Hypothalamus (tissue), 51 donors: ENCODE measurements at places on chromosomes 5 and 9.

- DNase-seq, result no peak
These were observed 49.1 kb downstream of the SEMA5A start for GRCh38 chr5:9496801-9497200.

DNA sequence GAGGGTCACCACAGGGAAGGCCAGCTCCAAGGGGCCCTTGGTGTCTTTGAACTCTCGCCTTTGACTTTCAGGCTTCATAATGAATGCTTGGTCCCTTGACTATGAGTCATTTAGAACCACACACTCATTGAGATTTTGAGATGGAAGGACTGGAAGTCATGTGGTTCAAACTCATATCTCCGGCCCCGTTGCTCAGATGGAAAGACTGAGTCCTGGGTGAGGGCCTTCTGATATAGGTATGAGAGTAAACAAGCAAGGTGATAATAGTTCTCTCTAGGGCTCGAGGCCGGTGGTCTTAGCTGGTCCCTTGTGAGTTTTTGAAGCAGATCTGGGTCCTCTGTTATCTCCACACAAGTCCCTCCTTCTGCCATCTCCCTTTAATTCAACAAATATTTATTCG is 210.6 kb downstream of the PAX5 start:
- DNase-seq, result no peak

- no peak for DNase-seq
These were observed 74.8 kb downstream of the ST8SIA4 start for GRCh38 chr5:100828071-100828897.

DNA sequence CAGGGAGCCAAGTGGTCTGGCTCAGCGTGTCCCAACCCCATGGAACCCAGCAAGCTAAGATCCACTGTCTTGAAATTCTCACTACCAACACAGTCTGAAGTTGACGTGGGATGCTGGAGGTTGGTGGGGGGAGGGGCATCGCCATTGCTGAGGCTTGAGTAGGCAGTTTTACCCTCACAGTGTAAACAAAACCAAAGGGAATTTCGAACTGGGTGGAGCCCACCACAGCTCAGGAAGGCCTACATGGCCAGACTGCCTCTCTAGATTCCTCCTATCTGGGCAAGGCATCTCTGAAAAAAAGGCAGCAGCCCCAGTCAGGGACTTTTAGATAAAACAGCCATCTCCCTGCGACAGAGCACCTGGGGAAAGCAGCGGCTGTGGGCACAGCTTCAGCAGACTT is 17.1 kb upstream of the FBXL17 start:
- no peak for DNase-seq

GRCh38 chr9:126371007-126371870 is 44.6 kb downstream of the MVB12B start:
- no peak for DNase-seq

- DNase-seq, result no peak
These were observed 9.5 kb upstream of the COMMD10 start for GRCh38 chr5:116075191-116075831.

GRCh38 chr5:38022631-38023030 is 182.8 kb upstream of the GDNF start:
- DNase-seq, result no peak

DNA sequence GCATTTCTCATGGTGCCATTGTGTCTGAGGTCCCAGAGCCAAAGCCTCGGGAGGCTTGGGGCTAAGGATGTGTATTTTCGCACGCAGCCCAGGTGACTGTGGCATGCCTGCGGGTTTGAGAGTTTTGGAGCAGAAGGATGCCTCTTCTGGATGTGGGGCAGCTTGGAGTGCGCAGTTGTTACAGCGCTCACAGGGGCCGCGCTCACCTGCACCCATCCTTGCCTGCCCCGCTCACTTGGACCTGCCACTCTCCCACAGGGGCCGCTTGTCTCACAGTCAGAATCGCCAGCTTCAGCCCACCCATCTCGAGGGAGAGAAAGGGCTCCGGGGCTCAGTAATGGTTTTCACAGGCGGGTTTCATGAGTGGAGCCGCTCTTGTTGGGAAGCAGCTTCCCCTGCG is 132.9 kb downstream of the MVB12B start:
- no peak for DNase-seq

- DNase-seq, result no peak
These were observed 2.2 kb downstream of the BARX1 start for GRCh38 chr9:93952784-93953495.

DNA sequence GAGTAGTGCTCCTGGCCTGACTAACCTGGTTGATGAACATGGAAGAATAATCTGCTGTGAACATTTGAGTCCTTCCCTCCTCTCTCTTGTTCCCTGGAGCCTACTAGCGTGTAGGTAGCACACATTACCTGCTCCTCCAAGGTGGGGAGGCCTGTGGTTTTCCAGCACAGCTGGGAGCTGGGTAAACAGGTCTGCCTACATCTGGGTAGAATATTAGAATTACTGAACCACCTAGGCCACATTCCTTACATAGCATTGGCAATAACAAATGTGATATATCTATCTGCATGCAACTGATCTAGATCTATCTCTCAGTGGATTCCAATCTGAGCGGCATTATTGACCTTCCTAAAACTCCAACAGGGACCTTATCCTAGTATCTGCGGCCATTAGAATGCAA is 151.0 kb upstream of the ZNF366 start:
- no peak for DNase-seq

DNA sequence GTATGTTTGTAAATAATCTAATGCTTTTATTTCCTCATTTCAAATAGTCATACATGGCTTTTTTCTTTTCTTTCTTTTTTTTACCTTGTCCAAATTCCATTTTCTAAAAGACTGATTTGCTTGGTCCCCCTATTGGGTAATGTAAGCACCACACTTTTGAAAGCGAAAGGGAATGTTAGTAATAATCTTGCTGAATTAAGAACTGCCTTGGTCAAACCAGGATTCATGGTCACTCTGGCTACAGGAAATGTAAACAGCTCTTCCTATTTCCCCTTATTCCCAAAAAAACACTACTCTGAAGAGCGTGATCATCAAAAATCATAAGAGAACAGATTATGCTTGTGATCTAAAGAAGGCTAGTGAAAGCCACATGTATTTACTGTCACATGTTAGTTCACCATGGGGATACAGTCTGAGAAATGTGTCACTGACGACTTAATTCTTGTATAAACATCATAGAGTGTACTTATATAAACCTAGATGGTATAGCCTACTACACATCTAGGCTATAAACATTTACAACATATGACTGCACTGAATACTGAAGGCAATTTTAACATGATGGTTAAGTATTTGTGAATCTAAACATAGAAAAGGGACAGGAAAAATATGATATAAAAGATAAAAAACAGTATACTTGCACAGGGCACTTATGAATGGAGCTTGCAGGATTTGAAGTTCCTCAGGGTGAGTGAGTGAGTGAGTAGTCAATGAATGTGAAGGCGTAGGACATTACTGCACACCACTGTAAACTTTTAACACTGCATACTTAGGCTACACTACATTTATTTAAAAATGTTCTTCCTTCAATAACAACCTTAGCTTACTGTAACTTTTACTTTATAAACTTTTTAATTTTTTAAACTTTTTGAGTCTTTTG is 75.3 kb downstream of the HMGCR start:
- no peak for DNase-seq

DNA sequence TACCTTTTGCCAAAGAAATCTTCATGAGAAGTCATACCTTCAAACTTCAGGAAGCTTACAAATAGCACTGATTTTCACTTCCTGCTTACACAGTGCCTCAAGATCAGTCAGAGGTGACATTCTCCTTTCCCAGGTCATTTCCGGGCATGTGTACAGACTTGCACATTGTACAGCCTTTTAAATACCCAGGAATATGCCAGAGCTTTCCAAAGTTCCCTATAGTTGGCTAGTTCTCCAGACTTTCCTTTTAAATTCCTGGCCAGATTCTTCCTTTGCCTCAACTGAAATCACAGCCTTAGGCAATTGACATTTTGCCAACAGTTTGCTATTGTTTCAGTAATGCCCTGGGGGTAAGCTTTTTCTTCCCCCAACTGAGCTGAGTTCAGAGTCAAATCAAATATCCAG is 47.2 kb downstream of the RFX3 start:
- no peak for DNase-seq
